Tongue (tissue), 3 donors: ENCODE measurements at places on chromosomes 6 and 20.
A peak's percentile ranks its signal among the peaks of the same experiment; 100 is the strongest.

DNA sequence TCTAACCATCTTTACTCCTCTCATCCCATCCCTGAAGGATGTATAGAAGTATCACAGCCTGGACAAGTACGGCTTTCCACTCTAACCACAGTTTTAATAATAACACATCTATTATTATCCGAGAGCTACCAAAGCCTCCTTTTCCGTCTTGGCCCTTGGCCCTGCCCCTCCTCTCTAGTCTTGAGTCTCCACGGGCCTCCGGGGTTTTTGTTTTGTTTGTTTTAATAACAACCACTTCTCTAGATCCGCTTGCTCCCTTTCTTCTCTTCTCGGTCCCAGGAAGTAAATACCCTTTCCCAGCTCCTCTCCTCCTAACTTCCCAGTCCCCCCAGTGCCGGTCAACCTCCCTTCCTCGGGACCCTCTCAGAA, 661 bp downstream of the LCA5 start:
- peak; percentile 65 for DNase-seq

DNA sequence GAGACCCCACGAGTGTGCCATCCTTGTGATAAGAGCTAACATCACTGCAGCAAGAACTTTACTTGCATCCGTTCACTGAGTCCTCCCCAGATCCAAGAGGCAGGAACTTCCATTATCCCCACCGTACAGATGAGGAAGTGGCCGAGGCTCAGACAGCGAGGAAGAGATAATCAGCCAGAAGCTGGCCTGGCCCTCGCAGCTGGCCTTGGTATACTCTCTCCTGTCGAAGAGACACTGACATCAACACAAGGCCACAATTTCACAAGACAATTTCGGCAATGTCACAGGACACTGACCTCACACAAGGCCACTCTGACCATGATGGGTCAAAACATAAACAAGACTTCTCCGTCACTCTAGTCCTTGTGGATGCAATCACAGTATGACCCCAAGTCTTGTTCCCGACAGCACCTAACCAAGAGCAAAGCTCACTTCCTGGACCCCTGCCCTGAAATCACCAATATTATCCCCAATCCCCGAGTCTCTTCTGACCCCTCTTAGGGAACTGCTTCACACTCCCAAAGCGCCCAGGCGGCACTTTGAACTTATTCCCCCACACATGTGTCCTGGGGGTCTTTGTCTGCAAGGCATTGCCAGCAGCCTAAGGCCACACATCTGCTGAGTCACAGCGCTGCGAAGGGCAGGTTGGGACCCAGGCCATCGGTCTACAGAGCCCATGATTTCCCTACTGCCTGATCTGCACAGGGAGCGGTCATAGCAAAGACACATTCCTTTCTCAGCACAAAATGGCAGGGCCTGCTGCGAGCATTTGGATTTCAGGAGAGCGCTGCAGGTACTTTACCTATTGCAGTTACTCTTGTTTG, 14.8 kb upstream of the VAPB start:
- DNase-seq, result no peak

DNA sequence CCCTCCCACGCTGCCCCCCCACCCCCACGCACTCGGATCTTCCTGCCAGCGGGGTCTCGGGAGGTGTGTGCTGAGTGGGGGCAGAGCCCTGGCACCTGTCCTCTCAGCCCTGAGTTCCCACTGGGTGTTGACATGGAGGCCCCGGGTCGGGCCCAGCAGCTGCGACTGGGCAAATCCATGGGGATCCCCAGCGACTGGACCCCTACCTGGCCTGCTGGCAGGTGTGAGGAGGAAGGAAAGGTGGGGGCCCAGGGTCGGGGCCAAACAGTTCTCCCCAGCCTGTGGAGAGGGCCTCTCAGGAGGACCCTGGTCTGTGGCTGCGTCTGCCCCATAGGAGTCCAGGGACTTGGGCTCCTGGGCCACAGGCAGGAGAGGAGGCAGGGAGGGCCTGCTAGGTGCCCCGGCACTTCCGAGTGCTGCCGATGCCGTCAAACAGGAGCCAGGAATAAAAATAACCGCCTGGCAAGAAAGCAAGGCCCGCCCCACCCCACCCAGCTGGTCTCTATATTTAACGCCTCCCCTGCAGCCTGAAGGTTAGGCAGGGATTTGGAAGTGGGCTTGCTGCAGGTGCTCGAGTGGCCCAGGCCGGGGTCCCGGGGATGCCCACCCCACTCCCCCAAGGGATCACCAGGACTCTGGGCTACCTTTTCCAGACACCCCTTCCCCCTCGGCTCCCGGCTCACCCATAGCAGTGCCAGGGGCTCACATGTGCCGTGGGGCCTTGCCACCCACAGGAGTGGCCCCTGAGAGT, 1.4 kb upstream of the EEF1A2 start:
- peak; percentile 61 for DNase-seq

- peak; percentile 74 for DNase-seq
Measured at GRCh38 chr6:157527471-157527907, 146.5 kb downstream of the ZDHHC14 start.

- peak; percentile 61 for DNase-seq
Measured at GRCh38 chr6:27251112-27251605, 3.7 kb downstream of the PRSS16 start.

- DNase-seq, result no peak
Measured at GRCh38 chr6:82257088-82257774, 9.7 kb upstream of the IBTK start.

GRCh38 chr6:13300643-13301590, 27.4 kb downstream of the TBC1D7 start:
- DNase-seq, result no peak

DNA sequence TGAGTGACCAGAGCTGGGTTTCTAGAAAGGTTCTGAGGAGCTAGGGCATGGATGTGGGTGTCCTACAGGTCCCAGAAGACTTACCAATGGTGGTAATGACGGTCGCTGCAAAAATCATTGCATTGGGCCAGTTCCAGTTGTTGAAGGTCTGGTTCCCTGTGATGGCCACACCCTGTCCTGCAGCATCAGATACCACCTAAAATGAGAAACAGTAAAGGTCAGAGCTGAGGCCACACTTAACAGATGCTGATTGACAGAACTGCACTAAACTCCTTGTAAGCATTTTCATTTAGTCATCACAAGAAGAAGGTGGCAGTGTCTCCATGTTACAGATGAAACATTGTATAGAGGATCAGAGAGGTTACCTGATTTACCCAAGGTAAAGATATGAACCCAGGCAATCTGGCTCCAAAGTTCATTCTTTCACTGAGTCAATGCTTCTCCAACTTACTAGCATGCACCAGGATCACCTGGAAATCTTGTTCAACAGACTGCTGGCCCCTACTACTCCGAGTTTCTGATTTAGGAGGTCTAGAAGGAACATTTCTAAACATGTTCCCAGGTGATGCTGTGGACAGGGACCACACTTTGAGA, 33.4 kb downstream of the KCNK5 start:
- DNase-seq, result no peak

GRCh38 chr20:62524505-62524911, 48.7 kb upstream of the GATA5 start:
- peak; percentile 60 for DNase-seq

GRCh38 chr6:13881621-13882165, 43.1 kb upstream of the RNF182 start:
- no peak for DNase-seq

- DNase-seq, result no peak
Measured at GRCh38 chr6:138957484-138957883, 30.6 kb downstream of the REPS1 start.

- DNase-seq, result peak; percentile 38
Measured at GRCh38 chr6:33984466-33985312, 161.2 kb downstream of the GRM4 start.

- no peak for DNase-seq
Measured at GRCh38 chr6:26362093-26362835, 2.7 kb upstream of the BTN3A2 start.

- DNase-seq, result peak; percentile 61
Measured at GRCh38 chr6:160430203-160430602, 82.0 kb downstream of the SLC22A3 start.

DNA sequence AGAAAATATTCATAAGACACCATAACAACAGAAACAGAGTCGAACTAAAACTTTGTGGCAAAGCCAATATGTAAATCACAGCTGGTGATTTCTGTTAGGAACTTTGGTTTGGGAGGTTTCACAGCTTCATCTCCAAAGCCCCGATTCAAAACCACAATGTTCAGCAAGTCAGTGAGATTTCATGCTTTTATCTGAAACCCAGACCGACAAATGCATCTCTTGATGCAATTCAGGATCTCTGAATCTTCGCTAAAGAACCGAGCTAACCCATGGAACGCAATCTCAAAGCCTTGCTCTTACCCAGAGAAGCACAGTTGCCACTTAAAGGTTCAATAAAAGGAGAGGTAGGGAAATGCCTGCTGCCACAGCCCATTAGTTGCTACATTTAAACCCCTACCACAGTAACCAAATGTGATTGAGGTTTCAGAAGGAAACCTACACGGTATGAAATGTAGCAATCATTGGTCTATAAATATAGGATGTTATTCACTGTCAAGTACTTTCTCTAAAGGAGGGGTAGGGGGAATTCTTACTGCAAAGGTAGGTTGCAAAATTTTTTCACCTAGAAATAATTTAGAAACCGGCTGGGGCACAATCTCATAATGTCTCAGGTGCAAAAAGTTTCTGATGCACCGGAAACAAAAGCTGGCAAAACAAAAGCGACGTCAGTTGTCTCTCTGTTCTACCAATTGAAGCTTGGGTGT, 381.0 kb upstream of the ARID1B start:
- peak; percentile 15 for DNase-seq

DNA sequence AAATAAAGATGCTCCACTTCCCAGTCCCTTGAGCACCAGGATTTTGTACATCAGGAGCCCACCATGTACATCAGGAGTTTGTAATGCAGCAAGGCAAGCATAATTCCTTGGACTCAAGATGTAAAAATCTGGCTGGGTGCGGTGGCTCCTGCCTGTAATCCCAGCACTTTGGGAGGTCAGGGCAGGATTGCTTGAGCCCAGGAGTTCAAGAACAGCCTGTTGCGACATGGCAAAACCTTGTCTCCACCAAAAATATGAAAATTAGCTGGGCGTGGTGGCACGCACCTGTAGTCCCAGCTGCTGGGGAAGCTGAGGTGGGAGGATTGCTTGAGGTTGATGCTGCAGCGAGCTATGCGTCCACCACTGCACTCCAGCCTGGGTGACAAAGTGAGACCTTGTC, 16.1 kb upstream of the MAP1LC3A start:
- DNase-seq, result no peak

GRCh38 chr6:112511441-112511840, 164.3 kb downstream of the RFPL4B start:
- DNase-seq, result no peak

DNA sequence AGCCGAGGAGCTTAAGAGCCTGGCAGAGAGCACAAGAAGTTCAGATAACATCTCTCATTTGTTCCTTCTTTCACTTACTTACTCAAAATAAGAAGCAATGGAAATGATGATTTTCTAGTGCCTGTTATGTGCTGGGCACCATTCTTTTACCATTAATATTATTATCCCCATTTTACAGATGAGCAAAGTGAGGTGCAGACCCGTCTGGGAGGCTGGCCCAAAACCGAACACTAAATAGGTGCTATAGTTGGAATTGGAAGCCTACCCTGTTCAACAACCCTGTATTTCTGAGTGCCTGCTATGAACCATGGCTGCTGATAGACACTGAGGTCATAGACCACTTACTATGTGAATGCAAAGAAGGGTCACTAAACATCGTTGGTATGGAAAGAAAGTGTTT, 25.0 kb upstream of the MTRF1L start:
- no peak for DNase-seq

GRCh38 chr6:149962461-149963211, 1.1 kb upstream of the ULBP1 start:
- DNase-seq, result no peak

DNA sequence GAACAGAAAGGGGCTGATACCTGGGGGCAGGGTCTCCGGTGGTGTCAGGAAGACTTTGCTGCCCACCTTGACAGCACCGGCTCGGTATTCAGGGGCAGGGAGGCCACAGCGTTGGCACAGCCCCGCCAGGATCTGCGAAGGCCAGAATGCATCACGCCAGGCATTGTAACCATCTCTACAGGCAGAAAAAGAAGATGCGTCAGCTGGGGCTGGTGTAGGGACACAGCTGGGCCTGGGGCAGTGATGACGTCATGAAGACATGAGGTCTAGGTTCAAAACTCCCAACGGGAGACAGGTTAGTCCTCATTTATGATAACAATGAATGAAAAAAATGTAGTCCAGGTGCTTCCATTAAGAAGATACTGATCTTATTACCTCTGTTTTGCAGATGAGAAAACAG, 22.0 kb downstream of the ERGIC3 start:
- DNase-seq, result no peak

- DNase-seq, result no peak
Measured at GRCh38 chr20:34875642-34876405, 588 bp upstream of the ACSS2 start.

- DNase-seq, result no peak
Measured at GRCh38 chr6:133298801-133299200, 57.6 kb downstream of the EYA4 start.
